ENCODE measurements at places on chromosomes 2 and 18.
A peak's percentile ranks its signal among the peaks of the same experiment; 100 is the strongest.

- DNase-seq = no peak
Observed at GRCh38 chr2:215439980-215440512, 4.2 kb upstream of the FN1 start.

- DNase-seq = no peak
Observed at GRCh38 chr2:128299628-128300027, 19.0 kb downstream of the HS6ST1 start.

DNA sequence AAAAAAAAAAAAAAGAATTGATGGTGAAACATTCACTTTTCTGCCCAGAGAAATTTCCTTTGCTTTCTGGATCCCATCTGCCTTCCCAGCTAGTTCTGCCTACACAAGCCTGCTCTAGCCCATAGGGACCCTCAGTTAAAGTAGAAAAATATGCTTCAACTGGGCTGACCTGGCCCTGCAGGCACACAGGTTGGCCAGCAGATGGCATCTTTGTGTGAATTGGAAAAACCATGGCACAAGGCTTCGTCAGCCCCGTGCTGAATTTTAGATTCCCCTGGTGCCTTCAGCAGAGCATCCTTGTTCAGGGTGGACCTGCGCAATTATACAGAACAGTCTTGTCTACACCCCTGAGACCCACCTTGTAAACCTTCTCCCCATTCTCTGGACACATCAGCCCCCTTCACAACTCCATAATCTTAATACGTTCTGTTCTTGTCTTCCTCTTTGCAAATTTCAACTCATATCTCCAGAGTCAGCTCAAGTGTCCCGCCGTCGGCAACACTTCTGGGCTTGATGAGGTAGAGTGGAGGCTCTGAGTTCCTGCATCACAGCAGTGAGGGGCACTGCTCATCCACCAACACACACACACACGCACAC is 114.5 kb downstream of the INSIG2 start:
- DNase-seq = peak; percentile 76

DNA sequence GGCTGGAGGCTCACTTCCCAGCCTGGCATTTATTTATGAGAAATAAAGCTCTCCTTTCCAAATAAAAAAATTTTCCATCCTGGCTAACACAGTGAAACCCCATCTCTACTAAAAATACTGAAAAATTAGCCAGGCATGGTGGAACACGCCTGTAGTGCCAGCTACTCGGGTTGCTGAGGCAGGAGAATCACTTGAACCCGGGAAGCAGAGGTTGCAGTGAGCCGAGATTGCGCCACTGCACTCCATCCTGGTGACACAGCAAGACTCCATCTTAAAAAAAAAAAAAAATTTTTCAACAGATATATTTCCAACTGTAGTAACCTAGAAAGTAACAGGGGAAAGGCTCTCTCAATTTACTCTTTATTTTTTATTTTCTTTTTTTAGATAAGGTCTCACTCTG is 6.1 kb upstream of the PCBP1 start:
- DNase-seq = no peak

DNA sequence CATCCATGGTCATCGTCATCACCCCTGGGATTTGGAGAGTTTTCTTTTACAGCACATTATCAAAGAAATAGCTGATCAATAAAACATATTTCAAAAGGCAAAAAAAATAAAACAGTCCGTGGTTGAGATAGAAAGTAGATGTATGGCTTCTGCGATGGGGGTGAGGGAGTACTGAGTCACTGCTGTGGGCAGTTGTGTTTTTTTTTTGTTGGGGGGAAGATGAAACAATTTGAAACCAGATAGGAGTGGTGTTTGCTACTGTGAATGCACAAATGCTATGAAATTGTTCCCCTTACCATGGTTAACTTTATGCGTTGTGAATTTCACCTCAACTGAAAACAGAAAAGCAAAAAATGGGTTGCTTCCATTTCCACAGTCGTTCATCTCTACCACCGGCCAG is 11.9 kb upstream of the SALL3 start:
- no peak for DNase-seq

Measured in eye (tissue), 1 donor.